ENCODE measurements at places on chromosomes 11 and 22. TPM values are rescaled to one million over a fixed set of nuclear protein-coding genes. Genes with fewer than 3 reads are reported as not detected.

GRCh38 chr11:120384476-120384875, 48.3 kb downstream of the ARHGEF12 start:
- no peak overlapping the region for H3K4me3 ChIP-seq
- H3K4me1 ChIP-seq, result peaks cover 9% of the 10 kb centered on the region
- DNase-seq, result no peak
- H3K27me3 ChIP-seq, result no peaks in the 10 kb centered on the region
- no peaks in the 10 kb centered on the region for H3K36me3 ChIP-seq

Gene PDGFD
- total RNA-seq, result not detected

- H3K27ac ChIP-seq, result peak overlapping the region; percentile 100
- H3K4me1 ChIP-seq, result peaks cover 26% of the 10 kb centered on the region
- H3K27me3 ChIP-seq, result no peaks in the 10 kb centered on the region
- DNase-seq, result peak; percentile 37
These were observed 1.1 kb downstream of the CSTF3 start for GRCh38 chr11:33160136-33160535.

DNA sequence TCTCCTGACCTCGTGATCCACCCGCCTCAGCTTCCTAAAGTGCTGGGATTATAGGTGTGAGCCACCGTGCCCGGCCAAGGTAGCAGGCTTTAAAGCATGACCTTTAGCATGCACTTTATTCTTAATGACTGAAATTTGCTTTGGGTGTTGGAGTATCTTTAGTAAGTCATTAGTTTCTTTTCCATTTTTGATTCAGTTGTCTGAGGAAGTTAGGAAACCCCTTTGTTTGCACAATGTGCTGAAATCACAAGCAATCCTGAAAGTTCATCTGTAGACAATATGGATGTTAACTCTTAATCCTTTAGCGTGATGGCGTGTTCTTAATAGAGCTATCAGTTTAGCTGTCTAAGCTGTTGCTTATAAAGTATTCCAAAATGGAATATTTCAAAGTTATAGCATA, 16.8 kb downstream of the SDHD start:
- H3K4me3 ChIP-seq, result no peak overlapping the region
- DNase-seq, result no peak
- H3K4me1 ChIP-seq, result no peaks in the 10 kb centered on the region
- H3K27me3 ChIP-seq, result no peaks in the 10 kb centered on the region

Gene OR52H1
- total RNA-seq, result not detected

Gene CNTN5
- total RNA-seq, result 1.00 TPM

Gene B3GAT1
- not detected for total RNA-seq
